ENCODE measurements at places on chromosomes 4 and X. TPM values are rescaled to one million over a fixed set of nuclear protein-coding genes. Genes with fewer than 3 reads are reported as not detected.

Gene BLOC1S4
- 24.6 TPM for total RNA-seq

GRCh38 chrX:68846536-68846935 is 17.7 kb downstream of the EFNB1 start:
- H3K36me3 ChIP-seq, result no peaks in the 10 kb centered on the region
- DNase-seq, result peak; percentile 71
- H3K27ac ChIP-seq, result no peak overlapping the region
- H3K27me3 ChIP-seq, result no peaks in the 10 kb centered on the region

- no peak for DNase-seq
- no peak overlapping the region for H3K27ac ChIP-seq
- no peak overlapping the region for H3K4me3 ChIP-seq
- peaks cover 10% of the 10 kb centered on the region for H3K4me1 ChIP-seq
- H3K27me3 ChIP-seq, result no peaks in the 10 kb centered on the region
Observed at GRCh38 chrX:97096385-97096784, 212.7 kb downstream of the RPA4 start.

DNA sequence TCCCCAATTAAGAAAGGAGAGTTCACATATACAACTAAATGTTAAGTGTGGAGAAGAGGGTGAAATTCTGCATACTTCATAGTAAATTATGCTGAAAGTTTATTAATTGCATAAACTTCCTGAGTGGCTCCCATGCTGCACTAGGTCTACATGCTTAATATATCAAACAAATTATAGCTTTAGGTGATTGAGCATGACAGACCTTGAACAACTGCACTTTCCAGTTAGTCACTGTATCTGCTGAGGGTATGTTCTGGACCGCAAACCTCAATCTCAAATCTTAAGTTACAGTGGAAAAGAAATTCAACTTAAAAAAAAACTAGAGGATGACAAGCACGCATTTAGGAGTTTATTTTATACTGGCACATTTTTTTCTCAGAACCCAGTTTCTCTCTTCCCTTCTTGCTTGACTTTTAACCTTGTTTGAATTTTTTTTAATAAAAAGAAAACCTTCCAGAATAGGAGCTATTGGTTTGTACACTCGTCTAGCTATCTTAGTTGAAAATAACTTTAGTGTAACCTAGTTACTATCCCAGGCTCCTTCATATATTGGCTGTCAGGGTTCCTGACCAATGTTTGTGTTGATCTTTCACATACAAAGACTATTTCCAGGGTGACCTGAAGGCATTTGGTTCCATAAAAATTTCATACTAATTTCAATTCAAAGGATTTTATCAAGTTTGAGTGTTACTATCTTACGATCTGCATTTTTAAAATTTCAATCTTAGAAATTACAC is 10.2 kb upstream of the FAM120C start:
- H3K27me3 ChIP-seq, result no peaks in the 10 kb centered on the region
- H3K36me3 ChIP-seq, result no peaks in the 10 kb centered on the region
- H3K4me1 ChIP-seq, result no peaks in the 10 kb centered on the region
- DNase-seq, result no peak

GRCh38 chr4:132934911-132935310 is 214.2 kb upstream of the PCDH10 start:
- H3K36me3 ChIP-seq, result no peaks in the 10 kb centered on the region
- H3K4me3 ChIP-seq, result no peak overlapping the region
- no peak for DNase-seq
- no peak overlapping the region for H3K27ac ChIP-seq
- no peaks in the 10 kb centered on the region for H3K4me1 ChIP-seq

DNA sequence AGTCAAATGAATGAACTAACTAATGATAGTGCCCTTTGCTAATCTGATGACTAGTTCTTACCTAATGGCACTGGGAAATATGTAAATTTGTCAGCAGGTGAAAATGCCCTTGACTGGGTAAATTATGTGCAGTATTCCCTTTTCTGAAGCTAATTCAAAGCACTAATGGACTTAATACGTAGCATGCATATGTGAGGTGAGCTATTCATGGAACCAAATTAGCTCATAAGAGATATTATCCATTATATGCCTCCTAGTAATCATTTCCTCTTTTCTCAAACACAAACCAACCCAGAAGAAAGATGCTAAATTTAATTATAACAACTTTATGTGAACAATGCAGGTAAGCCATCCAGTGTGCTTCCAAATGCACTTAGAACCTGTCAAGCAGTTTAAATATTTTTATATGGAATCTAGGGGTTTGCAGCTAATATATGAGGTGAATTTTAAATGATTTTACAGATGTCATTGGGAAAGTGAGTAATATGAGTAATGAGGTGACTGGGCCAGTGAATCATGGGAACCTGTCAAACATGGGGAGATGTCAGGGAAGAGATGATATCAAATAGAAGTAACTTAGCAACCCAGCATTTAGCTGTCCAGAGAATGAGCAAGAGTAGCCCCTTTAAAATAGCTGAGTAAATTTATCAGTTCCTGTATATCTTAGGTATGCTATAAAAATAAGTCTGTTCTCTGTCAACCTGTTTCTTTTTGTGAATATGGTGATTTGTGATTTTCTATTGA is 315.0 kb downstream of the AFF2 start:
- DNase-seq, result no peak
- H3K4me3 ChIP-seq, result no peak overlapping the region
- H3K27ac ChIP-seq, result no peak overlapping the region

All from neural progenitor cell (in vitro differentiated cells).